ENCODE measurements at places on chromosomes 4 and X.

GRCh38 chrX:13899607-13900006, 82.7 kb upstream of the GPM6B start:
- peak; percentile 99 for DNase-seq

- peak; percentile 88 for DNase-seq
Measured at GRCh38 chr4:128427832-128428366, 140.3 kb upstream of the PGRMC2 start.

- peak; percentile 69 for DNase-seq
Measured at GRCh38 chrX:143648705-143649104, 12.8 kb upstream of the SLITRK4 start.

DNA sequence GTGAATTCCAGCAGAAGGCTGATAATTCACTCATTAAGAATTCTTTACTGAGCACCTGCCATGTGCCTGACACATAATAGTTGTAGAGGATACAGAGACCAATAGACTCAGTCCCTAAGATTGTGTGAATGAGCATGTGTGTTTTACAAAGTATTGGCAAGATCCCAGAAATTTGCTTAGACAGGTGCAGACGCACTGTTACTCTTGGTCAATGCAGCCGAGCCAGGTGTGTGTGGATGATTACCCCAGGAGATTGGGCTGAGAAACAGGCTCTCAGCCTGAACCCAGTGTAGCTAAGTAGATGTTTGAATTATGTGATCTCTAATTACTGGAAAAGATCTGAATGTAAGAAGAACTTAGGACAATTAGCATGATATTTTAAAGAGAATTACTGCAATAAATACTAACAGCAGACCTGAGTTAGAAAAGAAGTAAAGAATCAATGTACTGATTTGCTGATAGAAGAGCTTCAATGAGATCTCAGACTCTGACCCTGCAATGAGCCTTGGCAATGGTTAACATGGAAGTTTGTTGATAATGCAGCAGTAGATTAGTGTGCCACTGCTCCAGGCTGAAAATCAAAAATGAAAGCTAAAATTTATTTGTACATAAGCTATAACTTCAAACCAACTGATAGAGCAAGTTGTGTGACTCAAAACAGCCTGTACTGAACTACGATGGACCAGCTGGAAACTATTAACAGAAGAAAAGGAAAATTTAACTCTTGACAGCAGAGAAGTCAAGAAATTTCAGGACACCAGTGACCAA, 32.2 kb upstream of the NDST4 start:
- no peak for DNase-seq

DNA sequence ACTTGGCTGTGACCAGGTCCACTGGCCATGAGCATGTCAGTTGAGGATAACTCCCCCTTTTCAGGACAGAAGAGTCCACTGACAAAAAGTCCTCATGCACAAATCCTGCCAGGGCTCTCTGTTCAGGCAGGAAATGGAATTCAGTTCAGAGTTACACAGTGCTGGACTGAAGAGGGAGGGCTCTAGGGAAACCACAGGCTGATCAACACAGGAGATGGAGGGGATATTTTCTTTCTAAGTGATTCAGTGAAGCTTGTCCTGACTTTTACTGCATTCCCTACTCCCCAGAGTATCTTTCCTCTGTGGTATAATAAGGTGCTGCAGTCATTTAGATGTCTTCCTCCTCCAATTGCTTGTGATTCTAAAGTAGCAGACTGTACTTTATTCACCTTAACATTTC, 335.5 kb upstream of the IGFBP7 start:
- DNase-seq = no peak

DNA sequence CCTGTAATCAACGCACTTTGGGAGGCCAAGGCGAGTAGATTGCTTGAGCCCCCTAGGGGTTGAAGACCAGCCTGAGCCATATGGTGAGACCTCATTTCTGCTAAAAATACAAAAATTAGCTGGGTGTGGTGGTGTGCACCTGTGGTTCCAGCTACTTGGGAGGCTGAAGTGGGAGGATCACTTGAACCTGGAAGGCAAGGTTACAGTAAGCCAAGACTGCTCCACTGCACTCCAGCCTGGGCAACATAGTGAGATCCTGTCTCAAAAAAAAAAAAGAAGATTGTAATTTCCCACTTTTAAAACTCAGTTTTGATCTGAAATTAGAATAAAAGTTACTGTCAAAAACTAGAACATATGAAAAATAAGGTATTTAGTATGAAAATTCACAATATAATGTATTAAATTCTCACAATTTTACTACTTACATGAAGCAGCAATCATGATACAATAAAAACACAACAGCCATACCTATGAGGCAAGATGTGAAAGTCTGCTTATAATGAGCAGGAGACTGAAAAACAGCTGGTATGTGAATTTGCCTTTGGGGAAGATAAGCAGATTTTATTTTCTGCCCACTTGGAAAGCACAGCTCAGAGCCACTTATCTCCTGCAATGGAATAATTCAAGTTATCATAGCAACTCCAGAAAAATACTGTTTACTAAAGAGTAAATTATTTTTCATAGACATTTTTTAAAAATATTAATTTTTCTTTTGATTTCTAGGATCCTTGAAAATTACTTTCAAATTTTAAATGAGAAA, 50.6 kb downstream of the ZGRF1 start:
- DNase-seq = no peak

DNA sequence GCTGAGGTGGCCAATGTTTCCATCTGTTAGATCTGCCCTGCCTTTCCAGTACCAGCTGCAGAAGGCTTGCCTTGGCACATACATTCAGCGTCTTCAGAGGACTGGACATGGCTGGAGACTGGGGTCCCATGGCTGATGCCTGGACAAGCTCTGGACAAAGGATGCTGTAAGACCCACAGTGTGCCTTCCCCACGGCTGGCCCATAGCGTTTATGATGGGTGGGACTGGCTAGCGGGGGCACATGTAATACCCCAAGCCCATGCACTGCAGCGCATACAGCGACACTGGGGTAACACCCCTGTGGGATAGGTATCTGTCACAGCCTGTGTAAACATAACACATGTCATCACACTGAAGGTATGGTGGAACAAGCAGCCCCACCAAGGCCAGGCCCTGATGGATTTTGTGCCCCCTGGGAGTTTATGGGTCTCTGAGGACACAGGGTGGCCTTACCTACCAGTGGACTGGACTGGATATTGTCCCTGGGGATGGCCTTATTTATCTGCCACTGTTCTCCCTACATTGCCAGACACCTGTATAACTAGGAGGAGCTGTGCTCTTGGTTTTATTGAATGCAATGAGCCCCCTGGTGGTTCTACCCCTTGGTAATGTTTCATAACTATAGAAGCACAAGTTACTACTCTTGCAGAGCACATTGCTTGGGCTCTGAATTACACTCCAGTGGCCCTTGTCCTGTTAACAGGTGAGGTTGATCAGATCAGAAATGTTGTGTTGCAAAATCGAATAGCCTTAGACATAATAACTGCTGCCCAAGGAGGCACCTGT, 34.3 kb upstream of the TACR3 start:
- DNase-seq = peak; percentile 5

- DNase-seq = no peak
Measured at GRCh38 chr4:67533112-67533511, 12.2 kb downstream of the CENPC start.

DNA sequence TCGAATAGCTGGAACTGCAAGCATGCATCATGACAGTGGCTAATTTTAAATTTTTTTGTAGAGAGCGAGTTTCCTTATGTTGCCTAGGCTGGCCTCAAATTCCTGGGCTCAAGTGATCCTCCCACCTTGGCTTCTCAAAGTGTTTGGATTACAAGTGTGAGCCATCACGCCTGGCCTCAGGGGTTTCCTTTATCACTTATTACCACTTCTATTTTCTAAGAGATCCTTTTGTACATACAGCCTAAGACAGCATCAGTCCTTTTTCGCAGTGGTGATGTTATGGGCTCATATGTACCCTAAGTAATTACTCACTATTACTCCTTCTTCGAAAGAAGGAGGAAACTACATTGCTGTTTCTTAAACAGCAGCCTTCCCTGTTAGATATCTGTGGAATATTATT, 54.1 kb upstream of the CDKN2AIP start:
- peak; percentile 13 for DNase-seq

DNA sequence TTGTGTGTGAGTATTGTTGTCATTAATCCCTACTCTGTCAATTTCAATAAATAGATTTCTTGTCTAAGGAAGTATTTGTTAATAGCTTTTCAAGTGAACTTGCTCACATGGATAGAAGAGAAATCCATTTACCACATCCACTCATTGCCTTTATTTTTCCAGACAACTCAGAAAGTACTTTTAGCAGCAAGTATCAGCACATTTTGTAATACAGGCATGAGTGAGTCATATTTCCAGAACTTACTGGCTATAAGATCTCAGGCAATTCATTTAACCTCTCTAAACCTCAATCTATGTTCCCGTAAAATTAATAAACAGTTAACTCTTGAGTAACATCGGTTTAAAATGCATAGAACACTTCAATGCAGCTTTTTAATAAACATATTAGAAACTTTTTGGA, 317.9 kb upstream of the PCDH7 start:
- peak; percentile 45 for DNase-seq

DNA sequence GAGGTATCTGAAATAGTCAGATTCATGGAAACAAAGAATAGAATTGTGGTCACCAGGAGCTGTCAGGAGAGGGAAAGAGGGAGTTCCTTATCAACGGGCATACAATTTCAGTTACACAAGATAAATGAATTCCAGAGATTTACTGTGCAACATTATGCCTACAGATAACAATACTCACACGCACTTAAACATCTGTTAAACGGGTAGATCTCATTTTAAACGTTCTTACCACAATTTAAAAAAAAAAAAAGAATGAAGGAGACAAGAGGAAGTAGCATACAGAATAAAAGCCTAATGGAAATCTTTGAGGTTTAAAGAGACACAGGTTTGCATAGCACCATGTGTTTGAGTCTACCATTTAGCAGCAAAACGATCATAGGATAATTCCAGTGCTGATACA, 298.0 kb downstream of the DKK2 start:
- no peak for DNase-seq
